Stromal cell of bone marrow (primary cell): ENCODE measurements at places on chromosomes 7 and 10.

DNA sequence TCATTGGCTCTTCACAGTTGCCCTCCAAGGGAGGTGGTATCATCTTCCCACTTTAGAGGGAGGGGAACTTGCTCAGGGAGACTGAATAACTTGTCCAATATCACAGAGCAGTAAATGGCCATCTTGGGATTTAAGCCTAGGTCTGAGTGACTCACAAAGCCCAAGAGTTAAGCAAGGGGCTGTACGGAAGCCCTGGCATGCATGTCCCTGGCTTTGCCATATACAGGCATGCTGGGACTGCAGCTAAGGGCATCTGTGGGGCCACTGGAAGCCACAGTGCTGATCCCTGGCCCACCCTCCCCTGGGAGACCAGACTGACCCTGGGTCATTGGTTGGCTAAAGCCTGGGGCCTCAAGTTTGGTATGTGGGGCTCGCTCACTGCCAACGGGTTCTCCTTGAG, 3.1 kb downstream of the VSIR start:
- peak; percentile 52 for DNase-seq

- DNase-seq: peak; percentile 44
Observed at GRCh38 chr10:89369156-89370105, 8.4 kb upstream of the IFIT1B start.

DNA sequence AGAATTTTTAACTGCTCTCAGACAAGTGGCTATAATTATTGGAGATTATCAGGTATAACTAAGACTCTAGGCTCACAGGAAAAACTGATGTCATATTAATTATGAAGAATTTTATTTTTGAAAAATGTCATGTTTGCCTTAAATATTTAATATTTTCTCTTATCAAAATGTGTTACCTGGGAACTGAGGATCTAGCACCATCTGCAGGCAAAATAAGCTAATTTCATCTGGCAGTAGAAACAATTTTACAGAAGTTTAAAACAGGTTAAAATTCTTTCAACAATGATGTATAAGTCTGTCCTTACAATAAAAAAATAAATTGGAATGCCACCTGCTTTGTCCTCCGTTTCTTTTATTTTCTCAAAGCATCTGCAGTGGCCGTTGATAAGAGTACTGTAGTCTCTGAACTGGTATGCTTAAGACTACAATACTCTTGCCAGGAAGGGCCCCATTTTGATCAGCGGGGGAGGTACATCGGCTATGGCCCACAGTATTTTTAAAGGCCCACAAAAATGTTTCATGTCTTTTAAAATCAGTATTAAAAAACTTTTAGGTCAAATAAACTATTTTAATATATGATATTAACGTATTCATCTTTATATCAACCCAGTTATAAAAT, 81.3 kb downstream of the VWDE start:
- no peak for DNase-seq

DNA sequence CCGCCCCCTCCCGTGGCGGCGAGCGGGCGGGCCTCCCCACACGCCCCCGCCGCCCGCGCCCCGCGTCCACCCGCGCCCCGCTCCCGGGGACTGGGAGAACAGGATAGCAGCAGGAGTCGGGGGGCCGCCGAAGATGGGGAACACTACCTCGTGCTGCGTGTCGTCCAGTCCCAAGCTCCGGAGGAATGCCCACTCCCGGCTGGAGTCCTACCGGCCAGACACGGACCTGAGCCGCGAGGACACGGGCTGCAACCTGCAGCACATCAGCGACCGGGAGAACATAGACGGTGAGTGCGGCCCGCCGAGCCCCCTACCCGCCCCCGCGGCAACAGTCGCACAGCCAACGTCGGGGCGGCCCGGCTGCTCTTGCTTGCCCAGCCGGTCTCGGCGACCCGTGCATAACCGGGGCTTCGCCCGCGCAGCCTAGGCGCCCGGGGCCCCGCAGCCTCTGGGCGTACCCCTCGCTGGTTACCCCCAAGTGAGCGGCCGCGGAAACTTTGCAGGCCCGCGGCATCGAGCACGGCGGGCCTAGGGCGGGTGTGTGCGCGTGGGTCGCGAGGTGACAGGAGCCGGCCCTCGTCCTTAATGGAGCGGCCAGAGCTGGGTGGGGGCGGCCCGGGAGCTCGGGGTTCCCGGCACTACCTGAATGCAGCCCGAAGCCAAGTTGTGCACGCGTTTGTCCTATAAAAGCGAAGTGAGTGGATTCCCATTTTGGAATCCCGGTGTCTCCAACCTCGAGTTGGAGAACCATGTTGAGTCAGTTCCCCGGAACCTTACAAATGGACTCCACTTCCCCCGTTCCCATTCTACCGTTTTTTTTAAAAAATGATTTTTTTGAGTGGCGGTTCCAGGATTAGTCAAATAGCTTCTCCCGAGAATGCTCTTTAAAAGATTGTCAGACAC, 863 bp downstream of the CCNY start:
- DNase-seq: no peak

- no peak for DNase-seq
Observed at GRCh38 chr10:103767756-103768155, 87.6 kb downstream of the SH3PXD2A start.

- no peak for DNase-seq
Observed at GRCh38 chr10:69665474-69666320, 35.6 kb downstream of the FAM241B start.

GRCh38 chr7:157406971-157407370, 70.2 kb downstream of the DNAJB6 start:
- DNase-seq: no peak

GRCh38 chr10:69902835-69903535, 101.3 kb downstream of the COL13A1 start:
- no peak for DNase-seq
